T-helper 2 cell (primary cell): ENCODE measurements at places on chromosomes 1 and 21.

- no peak for DNase-seq
These were observed 106.0 kb downstream of the ZC3H11B start for GRCh38 chr1:219506936-219507335.

GRCh38 chr1:40034869-40035268 is 5.7 kb upstream of the CAP1 start:
- DNase-seq = no peak

DNA sequence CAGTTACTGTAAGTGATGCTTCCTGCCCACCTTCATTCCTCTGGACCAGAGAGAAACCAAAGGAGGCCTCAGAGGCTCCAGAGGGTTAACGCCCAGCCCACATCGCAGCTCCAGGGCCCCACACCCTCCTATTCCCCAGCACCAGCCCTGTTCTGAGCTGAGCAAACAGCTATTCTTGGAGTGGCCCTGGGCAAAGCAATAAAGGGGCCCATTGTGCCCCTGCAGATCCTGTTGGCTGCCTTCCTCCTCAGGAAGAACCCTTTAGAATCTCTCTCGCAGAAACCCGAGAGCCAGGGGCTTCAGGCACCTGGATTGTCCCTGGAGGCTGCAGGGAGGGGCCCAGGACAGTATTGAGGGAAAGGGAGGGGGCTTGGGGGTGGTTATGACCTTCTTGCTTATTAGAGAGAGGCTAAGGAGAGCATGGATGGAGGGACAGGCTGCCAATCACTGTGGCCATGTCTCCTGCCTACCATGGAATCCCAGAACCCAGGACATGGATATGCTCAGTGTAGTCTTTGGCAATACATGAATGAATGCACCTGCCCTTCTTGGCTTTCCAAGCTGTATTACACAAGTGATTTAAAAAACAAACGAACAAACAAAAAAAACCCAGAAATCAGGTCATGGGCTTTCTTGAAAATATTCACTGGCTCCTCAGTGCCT is 9.2 kb downstream of the PADI2 start:
- DNase-seq = no peak

DNA sequence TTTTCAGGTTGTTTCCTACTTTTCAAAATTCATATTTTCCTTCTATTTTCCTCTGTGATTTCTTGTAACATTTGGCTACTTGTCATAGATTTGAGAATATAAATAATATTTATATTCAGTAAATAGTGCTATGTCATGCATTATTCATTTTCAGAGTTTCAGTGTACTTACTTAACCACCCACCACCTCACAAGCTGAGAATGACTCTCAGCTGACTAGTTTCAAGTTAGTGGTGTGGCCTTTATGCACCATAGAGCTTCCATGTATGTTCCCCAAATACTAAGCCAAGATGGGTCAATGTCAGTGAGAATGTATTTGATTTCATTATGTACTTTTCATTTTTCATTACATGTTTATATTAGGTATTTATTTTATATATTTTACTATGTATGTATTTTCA is 56.9 kb upstream of the RGS1 start:
- DNase-seq = peak; percentile 72

DNA sequence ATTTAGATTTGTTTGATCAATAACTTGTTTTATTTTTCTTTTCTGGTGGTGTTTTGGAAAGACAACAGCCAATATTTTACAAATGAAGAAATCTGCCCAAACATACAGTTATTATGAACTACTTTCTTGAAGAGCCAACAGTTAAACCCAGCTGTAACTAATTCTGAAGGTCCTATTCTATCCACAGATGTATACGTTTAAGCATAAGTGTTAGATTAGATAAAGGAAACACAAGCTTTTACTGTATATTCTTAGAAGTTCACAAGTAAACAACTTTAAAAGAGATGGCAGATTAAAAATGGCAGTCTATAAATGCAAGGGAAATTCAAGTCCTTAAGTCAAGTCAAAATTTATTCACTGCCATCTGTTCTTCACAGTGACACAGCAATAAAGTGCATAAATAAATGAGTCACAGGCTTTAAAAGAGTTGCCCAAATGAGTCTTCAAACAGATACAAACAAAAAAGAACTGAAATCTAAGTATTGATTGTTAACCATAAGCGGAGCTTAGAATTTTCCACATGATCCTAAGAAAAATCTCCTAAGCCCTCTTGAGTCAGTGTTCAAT is 49.9 kb upstream of the KCNH1 start:
- DNase-seq = no peak

GRCh38 chr1:54273092-54273794 is 73.3 kb downstream of the MRPL37 start:
- DNase-seq = no peak

DNA sequence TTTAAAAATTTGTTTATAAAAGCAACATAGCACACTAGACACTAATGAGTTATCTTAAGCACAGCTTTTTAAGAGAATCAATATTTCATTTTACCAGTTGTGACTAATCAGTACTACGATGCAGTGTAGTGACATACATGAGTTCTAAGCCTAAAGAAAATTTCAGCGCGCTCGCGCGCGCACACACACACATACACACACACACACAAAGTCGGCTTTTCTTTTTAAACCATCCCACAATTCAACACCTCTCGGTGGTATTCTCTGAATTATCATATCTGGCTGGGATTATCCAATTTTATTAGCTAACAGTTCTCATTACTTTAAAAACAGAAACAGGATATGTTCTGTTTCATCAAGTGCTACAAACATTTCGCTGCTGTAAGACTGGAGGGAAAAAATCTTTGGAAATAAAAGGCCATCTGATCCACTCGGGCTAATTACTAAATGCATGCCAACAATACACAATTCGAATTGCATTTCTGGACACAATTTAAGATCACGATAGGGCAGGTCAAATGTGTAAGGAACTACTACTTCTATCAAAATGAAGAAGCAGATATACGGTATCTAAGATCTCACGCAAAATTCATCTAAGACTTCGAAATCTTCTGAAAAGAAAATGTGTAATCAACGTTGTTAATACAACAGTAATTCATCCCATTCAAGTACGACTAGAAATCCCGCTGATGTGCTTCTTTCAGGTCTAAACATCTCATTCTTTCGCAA is 1.2 kb downstream of the TUT4 start:
- DNase-seq = peak; percentile 14

DNA sequence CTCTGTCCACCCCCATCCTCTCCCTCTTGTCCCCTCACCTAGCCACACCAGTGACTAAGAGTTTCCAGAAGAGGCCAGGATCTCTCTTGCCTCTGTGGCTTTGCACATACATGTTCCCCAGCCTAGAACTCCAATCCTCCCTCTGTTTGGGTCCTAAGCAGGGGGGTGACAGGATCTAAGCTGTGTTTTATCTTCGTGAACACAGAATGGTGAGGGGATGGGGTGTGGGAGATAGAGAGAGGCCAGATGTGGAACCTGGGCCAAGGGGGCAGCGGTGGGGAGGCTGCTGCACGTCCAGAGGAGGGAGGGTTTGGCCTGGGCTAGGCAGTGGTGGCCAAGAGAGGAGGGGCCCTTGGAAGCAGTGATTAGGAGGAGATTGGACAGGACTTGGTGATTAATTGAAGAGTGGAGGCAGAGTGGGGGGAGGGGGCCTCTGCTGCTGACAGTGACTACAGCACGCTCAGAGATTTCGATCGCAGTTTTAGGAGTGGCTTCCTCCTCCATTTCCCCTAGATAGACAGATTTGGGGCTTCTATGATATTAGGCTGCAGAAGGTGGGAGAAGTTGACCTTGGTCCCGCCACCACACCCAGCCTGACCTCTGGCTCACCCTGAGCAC is 17.1 kb upstream of the ADGRB2 start:
- no peak for DNase-seq

GRCh38 chr1:17611991-17612390 is 72.5 kb downstream of the ARHGEF10L start:
- DNase-seq = no peak

DNA sequence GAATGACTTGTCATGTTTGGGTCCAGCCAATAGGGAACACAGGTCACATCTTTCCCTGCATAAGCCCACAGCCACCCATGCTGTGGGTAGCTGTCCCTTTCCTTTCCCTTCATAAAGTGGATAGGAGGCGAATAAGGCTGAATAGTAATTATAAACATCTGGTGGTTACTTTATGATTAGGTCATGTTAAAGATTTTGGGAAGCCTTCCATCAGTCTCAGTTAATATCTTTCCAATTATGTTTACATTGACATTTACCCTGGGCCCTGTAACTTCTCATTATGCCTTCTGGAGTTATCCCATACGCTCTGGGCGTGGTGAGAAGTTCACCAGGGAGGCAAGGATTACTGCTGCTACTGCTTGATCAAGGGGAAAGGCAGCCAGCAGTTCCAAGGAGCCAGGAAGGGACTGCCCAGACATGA is 197.2 kb downstream of the HLX start:
- DNase-seq = no peak

DNA sequence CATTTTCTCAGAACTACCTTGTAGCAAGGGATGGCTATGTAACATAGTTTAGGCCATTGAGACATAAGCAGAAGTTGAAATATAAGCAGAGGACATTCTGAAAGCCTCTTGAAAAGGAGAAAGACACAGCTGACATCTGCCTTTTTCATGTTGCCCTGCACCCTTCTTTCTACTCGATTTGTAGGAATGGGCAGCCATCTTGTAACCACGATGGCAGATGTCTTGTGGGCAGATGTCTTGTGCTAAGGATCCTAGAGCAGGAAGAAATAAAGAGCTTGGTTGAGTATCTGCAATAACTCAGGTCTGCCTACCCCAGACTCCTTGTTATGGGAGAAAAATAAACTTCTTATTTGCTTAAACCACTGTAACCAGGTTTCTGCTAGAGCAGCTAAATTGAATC is 351.0 kb downstream of the PDE4B start:
- DNase-seq = no peak

DNA sequence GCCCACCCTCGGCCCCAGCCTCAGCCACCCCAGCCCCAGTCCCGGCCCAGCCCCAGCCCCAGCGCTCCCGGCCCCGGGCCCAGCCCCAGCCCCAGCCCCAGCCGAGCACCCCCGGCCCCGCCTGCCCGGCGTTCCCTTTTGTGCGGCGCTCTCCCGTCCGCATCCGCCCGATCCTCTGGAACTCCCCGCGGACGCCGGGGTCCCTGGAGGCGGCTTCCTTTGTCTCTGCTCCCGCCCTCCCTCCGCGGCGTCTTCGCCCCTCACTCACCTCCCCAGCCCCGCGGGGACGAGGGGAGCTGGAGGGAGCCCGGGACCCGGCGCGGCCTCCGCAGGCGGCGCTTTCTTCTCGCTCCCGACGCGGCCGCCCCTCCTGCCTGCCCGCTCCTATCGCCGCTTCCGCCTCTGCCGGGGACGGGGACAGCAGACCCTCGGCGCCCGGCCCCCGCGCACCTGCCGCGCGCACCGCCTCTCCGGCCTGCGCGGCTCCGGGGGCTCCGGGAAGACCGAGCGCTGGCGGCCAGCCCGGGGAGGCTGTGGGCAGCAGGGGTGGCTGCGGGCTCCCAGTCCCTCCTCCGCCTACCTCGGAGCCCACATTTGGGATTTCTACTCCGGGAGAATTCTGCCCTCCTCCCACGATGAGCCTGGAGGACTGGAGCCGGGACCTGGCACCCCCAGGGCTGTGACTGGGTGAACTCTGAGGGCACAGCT is 14.0 kb downstream of the AGRN start:
- no peak for DNase-seq

DNA sequence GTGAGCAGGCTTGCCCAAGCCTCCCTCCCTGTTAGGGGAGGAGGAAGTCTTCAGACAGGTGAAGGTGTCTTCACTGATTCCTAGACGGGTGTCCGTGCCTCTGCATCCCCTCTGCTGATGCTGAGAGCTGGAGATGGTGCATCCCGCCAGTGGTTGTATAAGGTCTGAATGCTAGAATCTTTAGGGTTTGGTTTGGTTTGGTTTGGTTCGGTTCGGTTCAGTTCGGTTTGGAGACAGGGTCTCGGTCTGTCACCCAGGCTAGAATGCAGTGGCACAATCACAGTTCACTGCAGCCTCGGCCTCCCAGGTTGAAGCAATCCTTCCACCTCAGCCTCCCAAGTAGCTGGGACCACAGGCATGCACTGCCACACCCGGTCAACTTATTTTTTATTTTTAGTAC is 153.6 kb downstream of the PGBD5 start:
- DNase-seq = no peak

DNA sequence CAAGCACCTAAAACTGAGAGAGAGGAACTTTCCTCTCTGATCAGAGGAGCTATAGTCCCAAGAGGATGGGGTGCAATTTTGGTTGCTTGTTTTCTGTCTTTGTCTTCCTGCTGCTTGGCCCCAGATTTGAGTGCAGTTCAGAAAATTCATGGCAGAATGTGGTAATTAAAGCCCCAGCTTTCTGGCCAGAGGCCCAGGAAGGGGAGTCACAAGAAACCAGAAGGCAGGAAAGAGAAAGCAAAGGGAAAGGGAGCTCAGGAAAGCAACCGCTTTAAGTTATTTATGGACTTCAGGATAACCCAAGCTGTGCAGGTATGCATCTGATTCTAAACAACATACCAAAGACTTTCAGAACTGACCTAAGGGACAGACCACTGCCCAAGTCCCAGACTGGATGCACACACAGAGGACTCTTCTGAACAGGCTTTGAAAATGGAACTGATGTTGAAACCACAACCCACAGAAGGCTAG is 88.8 kb downstream of the ST3GAL3 start:
- DNase-seq = no peak

DNA sequence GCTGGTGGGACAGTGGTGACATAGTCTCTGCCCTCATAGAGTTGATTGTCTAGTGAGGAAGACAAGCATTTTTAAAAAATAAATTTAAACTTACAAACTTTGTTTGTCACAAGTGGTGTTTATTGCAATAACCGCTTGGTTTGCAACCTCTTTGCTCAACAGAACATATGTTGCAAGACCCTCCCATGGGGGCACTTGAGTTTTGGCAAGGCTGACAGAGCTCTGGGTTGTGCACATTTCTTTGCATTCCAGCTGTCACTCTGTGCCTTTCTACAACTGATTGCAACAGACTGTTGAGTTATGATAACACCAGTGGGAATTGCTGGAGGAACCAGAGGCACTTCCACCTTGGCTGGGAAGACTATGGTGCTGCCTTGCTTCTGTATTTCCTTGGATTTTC is 58.4 kb downstream of the LAMC2 start:
- DNase-seq = no peak

DNA sequence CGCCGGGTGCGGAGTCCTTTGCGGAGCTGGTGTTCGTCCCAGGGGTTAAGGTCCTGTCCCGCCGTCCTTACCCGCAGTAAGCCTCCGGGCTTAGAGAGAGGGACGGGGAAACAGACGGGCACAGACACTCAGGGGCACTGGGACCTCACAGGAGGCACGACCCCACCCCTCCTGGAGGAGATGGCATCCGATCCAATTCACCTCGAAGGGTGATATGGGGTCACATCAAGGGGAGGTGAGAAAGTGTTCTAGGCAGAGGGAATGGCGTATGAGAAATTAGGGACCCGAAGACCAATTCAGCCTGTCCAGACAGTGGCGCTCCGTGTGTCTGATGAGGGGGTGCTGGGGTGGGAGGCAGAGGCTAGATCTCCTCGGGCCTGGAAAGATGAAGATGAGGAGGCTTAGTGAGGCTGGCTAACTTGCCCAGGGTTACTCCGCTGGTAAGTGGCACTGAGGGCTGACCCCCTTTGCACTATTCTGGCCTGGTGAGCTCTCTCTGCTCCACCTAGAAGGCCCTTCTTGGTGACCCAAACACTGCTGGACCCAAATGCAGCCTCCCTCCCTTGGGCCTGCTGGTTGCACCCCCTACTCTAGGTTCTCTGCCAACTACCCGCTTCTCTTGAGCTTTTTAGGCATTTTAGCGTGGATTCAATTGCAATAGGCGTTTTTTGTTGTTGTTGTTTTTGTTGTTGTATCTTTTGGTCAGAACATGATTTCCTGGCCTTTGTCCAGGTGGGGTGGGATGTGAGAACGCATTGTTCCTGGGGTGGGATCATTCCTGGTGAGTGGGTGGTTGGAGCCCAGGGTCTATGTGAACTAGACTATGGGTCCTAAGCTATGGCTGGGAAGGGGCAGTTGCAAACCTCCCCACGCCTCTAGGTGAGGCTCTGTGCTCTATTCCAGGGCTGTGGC is 12.3 kb downstream of the BTBD19 start:
- DNase-seq = no peak
